ENCODE measurements at places on chromosomes 6 and 20.
A peak's percentile ranks its signal among the peaks of the same experiment; 100 is the strongest.

DNA sequence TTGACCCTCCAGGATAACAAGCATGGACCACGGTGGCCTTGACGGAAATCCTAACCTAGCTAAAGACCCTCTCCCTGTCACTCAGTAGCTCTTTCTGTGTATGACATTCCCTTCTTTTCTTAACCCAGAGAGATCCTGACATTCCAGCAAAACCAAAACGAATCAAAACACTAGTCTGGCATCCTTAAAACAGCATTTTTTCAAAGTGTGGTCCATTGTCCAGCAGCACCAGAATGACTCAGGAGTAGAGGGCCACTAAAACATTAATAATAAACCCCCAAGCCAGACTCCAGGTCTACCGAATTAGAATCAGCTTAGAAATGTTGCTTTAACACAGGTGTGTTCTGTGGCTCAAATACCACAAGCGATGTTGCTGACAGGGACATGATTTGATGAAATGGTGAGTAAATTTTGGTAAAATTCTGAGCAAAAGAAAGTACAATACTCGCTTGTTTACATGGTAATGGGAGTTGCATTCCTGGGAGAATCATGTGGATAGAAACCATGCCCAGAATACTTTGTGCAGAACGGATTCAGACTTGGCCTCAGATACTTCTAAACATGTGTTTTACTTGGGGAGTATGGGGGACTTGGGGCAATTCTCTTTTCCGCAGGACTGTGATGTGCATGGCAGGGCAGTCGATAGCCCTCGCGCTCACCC, 174.2 kb upstream of the KCNG1 start:
- no peak for DNase-seq
- no peaks in the 10 kb centered on the region for H3K27me3 ChIP-seq
- H3K27ac ChIP-seq = no peak overlapping the region
- H3K36me3 ChIP-seq = no peaks in the 10 kb centered on the region
- H3K4me3 ChIP-seq = no peak overlapping the region

- no peak overlapping the region for H3K27ac ChIP-seq
- H3K36me3 ChIP-seq = no peaks in the 10 kb centered on the region
- peaks cover 21% of the 10 kb centered on the region for H3K4me1 ChIP-seq
Measured at GRCh38 chr6:15340775-15341174, 94.9 kb downstream of the JARID2 start.

DNA sequence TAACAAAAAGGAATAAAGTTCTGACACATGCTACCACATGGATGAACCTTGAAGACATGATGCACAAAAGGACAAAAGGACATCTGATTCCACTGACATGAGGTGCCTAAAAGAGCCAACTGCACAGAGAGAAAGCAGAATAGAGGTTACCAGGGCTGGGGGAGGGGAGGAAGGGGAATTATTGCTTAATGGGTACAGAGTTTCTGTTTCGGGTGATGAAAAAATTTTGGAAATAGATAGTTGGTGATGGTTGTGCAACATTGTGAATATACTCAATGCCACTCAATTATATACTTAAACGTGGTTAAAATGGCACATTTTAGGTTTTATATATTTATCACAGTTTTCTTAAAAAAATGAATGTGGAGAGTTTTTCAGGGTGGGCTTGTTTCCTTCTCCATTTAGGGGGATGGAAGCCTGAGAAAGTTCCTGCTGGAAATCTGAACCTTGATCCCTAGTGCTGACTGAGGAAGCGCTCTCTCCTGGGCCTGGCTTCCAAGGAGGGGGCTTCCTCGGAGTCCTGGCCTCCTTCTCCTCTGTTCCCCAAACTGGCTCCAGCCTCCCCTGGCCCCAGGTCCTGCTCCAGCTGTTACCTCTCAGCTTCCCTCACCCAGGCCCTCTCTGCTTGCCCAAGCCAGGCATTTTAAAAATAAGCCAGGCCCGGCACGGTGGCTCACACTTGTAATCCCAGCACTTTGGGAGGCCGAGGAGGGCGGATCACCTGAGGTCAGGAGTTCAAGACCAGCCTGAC, 79.2 kb downstream of the NOL4L start:
- H3K4me1 ChIP-seq = peaks cover 3% of the 10 kb centered on the region
- no peak for DNase-seq
- H3K4me3 ChIP-seq = no peak overlapping the region
- H3K27ac ChIP-seq = no peak overlapping the region
- H3K36me3 ChIP-seq = no peaks in the 10 kb centered on the region

DNA sequence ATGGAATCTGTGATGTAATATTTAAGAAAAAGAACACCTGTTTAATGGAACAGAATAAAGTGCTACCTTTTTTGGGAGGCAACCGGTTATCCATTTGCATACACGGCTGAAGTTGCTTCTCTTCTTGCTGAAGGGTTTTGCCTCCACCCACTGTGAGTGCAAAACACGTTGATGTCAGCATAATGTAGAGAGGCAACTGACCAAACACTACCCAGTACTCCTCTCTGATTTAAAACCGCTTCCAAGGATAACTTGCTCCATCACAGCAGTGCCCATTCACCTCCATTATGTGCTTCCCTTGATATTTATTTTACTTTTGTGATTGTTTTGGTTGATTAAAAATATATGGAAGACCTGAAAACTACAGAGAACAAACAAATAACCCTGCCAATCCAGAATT, 1.4 kb downstream of the SLC17A1 start:
- H3K4me3 ChIP-seq = no peak overlapping the region
- no peaks in the 10 kb centered on the region for H3K4me1 ChIP-seq

GRCh38 chr6:152846825-152847224, 96.2 kb downstream of the VIP start:
- H3K27me3 ChIP-seq = no peaks in the 10 kb centered on the region
- H3K4me3 ChIP-seq = no peak overlapping the region
- peak; percentile 43 for DNase-seq
- H3K4me1 ChIP-seq = no peaks in the 10 kb centered on the region
- no peak overlapping the region for H3K27ac ChIP-seq

- H3K27me3 ChIP-seq = no peaks in the 10 kb centered on the region
- peak; percentile 16 for DNase-seq
- H3K4me1 ChIP-seq = no peaks in the 10 kb centered on the region
- no peak overlapping the region for H3K4me3 ChIP-seq
- H3K36me3 ChIP-seq = no peaks in the 10 kb centered on the region
Measured at GRCh38 chr6:82494367-82494766, 130.8 kb downstream of the TPBG start.

DNA sequence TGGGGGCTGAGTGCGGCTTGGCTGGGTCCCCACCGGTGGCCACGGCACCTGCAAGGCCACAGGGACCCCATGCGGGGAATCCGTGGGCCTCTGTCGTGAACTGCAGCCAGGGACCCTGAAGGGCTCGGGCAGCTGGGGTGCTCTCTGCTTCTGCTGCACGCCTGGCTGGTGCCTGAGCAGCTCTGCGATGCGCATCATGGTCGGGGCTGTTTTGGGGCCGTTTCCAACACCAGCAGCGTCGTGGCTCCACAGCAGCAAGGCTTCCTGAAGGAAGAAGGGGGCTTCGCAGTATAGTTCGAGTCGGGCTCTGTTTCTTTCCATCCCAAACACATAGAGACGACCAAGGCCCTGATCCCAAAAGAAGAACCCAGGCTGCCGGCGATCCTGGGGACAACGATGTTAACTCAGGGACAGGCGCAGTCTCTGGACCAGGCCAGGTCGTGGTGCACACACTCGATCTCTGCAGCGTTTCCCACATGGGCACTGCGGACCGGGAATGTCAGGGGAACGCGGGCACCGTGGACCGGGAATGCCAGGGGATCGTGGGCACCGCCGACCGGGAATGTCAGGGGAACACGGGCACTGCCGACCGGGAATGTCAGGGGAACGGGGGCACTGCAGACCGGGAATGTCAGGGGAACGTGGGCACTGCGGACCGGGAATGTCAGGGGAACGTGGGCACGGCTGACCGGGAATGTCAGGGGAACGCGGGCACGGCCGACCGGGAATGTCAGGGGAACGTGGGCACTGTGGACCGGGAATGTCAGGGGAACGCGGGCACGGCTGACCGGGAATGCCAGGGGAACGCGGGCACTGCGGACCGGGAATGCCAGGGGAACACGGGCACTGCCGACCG, 36.8 kb upstream of the BHLHE23 start:
- no peaks in the 10 kb centered on the region for H3K4me1 ChIP-seq
- H3K27ac ChIP-seq = no peak overlapping the region
- no peaks in the 10 kb centered on the region for H3K36me3 ChIP-seq
- no peak overlapping the region for H3K4me3 ChIP-seq
- H3K27me3 ChIP-seq = no peaks in the 10 kb centered on the region
- DNase-seq = no peak

GRCh38 chr6:18491308-18492045, 104.3 kb downstream of the RNF144B start:
- no peak overlapping the region for H3K4me3 ChIP-seq
- H3K4me1 ChIP-seq = no peaks in the 10 kb centered on the region
- H3K36me3 ChIP-seq = no peaks in the 10 kb centered on the region
- no peak overlapping the region for H3K27ac ChIP-seq
- peak; percentile 42 for DNase-seq

DNA sequence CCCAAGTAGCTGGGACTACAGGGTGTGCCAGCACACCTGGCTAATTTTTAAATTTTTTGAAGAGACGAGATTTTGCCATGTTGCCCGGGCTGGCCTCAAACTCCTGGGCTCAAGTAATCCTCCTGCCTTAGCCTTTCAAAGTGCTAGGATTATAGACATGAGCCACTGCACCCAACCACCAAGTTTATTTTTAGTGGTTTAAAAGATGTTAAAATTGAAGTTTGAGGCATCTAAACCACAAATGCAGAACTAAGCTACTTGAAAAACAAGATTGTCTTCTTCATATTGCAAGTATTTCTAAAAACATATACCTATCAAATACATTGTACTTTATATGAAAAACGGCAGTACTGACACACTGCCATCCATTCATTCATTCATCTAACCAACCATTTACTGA, 31.6 kb downstream of the WASF1 start:
- no peaks in the 10 kb centered on the region for H3K4me1 ChIP-seq
- H3K27ac ChIP-seq = no peak overlapping the region
- H3K36me3 ChIP-seq = no peaks in the 10 kb centered on the region
- no peaks in the 10 kb centered on the region for H3K27me3 ChIP-seq

- no peak overlapping the region for H3K4me3 ChIP-seq
- H3K27ac ChIP-seq = no peak overlapping the region
- H3K36me3 ChIP-seq = no peaks in the 10 kb centered on the region
- no peaks in the 10 kb centered on the region for H3K27me3 ChIP-seq
- no peaks in the 10 kb centered on the region for H3K4me1 ChIP-seq
Measured at GRCh38 chr6:122289762-122290539, 109.5 kb upstream of the HSF2 start.

DNA sequence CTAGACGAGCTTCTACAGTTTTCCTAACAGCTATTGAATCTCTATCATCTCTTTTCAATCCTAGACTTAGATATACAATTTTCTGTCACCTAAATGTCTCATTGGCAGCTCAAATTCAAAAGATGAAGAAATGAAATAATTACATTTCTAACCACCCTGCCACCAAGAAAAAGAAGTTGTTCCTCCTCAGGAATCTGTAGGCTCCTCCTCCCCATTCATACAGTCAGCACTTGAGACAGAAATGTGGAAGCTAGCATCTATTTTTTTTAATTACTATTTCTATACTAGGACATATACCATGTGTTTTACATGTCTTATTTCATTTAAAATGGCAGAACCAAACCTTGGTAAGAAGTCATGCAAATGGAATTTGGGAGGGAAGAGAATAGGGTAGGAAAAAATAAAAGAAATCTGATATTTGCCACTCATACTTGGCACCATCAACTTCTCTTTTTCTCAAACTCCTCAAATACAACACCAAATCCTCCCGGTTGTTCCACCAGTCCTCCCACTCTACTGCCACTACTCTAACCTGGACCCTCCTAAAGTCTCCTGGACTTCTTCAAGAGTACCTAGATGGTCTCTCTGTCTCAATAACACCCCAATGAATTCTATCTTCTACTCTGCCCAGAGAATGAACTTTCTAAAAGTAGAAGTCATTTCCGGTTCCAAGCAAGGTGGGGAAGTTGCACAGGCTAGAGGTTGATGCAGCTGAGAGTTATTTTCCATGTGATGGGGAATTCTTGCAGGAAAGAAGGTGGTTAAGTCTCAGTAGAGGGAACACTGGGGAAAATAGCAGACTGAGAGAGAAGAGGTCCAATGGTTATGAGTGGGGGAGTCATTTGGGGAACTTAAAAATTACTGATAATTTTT, 54.1 kb downstream of the ATXN1 start:
- H3K4me1 ChIP-seq = no peaks in the 10 kb centered on the region
- DNase-seq = no peak
- H3K27me3 ChIP-seq = no peaks in the 10 kb centered on the region
- no peaks in the 10 kb centered on the region for H3K36me3 ChIP-seq
- no peak overlapping the region for H3K27ac ChIP-seq
- no peak overlapping the region for H3K4me3 ChIP-seq

DNA sequence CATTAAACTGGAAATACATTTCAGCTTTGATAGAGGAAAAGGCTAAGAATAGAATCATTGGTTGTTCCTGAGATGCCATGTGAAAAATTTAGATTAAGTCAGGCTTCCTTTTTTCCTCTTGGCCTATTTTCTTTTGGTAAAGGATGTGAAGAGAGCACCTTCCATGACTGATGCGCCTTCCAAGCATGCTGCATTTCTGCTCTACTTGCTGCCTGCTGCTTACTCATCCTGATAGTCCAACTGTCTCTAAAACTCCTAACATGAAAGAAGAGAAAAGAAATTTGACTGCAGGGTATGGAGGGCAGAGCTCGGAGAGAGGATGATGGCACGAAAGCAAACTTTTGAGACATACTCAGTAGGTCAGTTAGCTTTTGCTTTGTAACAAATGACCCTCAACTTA, 28.8 kb downstream of the SNAP25 start:
- H3K27ac ChIP-seq = no peak overlapping the region
- no peaks in the 10 kb centered on the region for H3K27me3 ChIP-seq
- H3K4me1 ChIP-seq = no peaks in the 10 kb centered on the region
- H3K36me3 ChIP-seq = no peaks in the 10 kb centered on the region

- no peak for DNase-seq
- H3K27ac ChIP-seq = no peak overlapping the region
- H3K4me1 ChIP-seq = no peaks in the 10 kb centered on the region
- H3K27me3 ChIP-seq = no peaks in the 10 kb centered on the region
- H3K36me3 ChIP-seq = peaks cover 12% of the 10 kb centered on the region
- H3K4me3 ChIP-seq = no peak overlapping the region
Measured at GRCh38 chr20:32830437-32830836, 10.7 kb downstream of the MAPRE1 start.

DNA sequence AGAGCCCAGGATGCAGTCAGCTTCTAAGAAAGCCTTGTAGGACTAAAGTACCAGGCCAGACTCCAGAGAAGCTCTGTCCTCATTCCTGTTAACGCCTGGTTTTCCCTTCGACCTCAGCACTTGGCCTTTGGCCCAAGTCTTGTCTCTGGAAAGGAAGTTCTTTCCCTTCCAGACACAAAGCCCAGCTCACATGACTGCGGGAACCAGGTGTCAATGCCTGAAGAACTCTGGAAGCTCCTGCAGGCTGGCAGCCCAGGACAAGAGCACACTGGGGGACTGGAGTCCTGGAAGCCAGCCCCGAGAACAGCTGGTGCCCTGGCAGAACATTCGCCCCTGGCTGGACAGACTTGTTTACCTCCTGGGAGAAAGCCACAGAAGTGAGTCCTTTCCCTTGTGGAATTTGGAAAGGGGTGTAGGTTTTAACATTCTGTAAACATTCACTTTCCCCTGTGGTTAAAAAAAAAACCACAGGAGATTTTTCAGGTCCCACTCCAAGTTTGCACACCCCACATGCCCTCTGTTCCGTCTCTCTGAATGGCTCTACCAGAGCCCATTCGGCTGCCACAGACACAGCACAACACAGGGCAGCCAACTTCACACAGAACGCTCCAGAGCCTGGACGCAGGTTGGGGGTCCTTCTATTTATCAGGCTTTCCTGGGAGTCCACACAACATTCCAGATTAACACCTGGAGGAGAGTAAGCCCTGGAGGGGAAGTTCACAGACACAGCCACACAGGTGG, 18.1 kb downstream of the ACSS1 start:
- H3K27ac ChIP-seq = no peak overlapping the region
- H3K27me3 ChIP-seq = no peaks in the 10 kb centered on the region
- no peak for DNase-seq
- H3K36me3 ChIP-seq = no peaks in the 10 kb centered on the region
- no peaks in the 10 kb centered on the region for H3K4me1 ChIP-seq

Data from mesendoderm (in vitro differentiated cells).